ENCODE measurements at places on chromosomes 7 and 10. TPM values are rescaled to one million over a fixed set of nuclear protein-coding genes. Genes with fewer than 3 reads are reported as not detected.

Gene PNLIP
- total RNA-seq, result 2.7 TPM

Gene ENTPD1
- 77.8 TPM for total RNA-seq

Gene GOLGA7B
- 0.36 TPM for total RNA-seq

Gene RAPGEF5
- 68.1 TPM for total RNA-seq

Gene KCNMA1
- total RNA-seq, result 144 TPM

Gene KLHDC10
- 28.5 TPM for total RNA-seq

Gene AGFG2
- total RNA-seq, result 29.2 TPM

Gene TRIL
- total RNA-seq, result 7.0 TPM

Gene DGKB
- 1.1 TPM for total RNA-seq

Gene NKX2-3
- total RNA-seq, result 0.60 TPM

Gene TRUB1
- 10.0 TPM for total RNA-seq

All from aorta (tissue), 5 donors.